ENCODE measurements at places on chromosomes 6 and 20. TPM values are rescaled to one million over a fixed set of nuclear protein-coding genes. Genes with fewer than 3 reads are reported as not detected.

Gene PPP1R3D
- total RNA-seq = 7.5 TPM

Gene LIME1
- total RNA-seq = 2.9 TPM

Gene RPS21
- total RNA-seq = 841 TPM

Gene SLC35D3
- not detected for total RNA-seq

Gene UBR2
- total RNA-seq = 18.9 TPM

Gene CFB
- 1.2 TPM for total RNA-seq

Gene OR2B6
- not detected for total RNA-seq

Gene GFOD1
- 42.9 TPM for total RNA-seq

Gene BTN3A1
- total RNA-seq = 5.4 TPM

Gene VSTM2L
- 0.29 TPM for total RNA-seq

Gene C2
- total RNA-seq = not detected

Gene LY6G6D
- not detected for total RNA-seq

Gene ZC2HC1B
- total RNA-seq = not detected

Gene STX11
- 9.6 TPM for total RNA-seq

Gene SLC52A3
- total RNA-seq = under 0.01 TPM

Gene TBX18
- total RNA-seq = 1.6 TPM

Gene VGLL2
- total RNA-seq = not detected

Gene PNLDC1
- total RNA-seq = not detected

Gene IRF4
- 0.29 TPM for total RNA-seq
